Smooth muscle cell of the brain vasculature (primary cell): ENCODE measurements at places on chromosomes 6 and 20.

DNA sequence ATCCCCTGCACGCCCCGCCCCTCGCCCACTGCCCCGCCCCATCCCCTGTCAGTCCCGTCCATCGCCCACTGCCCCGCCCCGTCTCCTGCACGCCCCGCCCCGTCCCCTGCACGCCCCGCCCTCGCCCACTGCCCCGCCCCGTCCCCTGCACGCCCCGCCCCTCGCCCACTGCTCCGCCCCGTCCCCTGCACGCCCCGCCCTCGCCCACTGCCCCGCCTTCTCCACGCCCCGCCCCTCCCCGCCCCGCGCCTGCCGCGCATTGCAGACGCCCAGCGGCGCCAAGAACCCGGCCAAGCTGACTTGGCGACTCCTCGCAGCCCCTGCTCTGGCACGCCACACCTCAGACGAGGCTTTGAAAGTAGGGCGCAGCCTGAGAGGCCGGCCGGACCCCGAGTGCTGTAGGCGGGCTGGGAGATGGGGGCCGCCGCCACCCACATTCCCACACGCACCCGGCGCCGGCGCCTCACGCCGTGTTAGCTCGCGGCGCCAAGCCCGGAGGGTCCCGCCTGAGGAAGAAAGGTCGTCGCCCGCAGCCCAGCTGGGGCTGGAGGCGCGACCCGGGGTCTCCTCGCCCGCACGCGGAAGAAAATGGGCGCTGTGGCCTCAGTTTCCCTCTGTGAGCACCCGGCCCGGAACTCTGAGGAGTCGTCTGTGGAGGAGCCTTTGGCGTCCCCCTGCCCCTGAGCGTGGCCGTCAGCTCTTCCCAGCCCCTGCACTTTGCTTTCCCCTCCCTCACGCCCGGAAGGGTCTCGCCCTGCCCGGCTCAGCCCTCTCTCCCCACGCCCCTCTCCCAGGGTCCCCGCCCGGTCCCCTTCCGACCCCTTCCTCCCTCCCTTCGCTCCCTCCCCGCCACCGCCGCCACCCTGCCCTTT, at the start of gene RAD21L1:
Gene RAD21L1 (plus strand): TSS at position 262 of the 872 bp plus-strand sequence. CDS start 2,410 bp downstream, outside the sequence.
- DNase-seq: peak; percentile 12

DNA sequence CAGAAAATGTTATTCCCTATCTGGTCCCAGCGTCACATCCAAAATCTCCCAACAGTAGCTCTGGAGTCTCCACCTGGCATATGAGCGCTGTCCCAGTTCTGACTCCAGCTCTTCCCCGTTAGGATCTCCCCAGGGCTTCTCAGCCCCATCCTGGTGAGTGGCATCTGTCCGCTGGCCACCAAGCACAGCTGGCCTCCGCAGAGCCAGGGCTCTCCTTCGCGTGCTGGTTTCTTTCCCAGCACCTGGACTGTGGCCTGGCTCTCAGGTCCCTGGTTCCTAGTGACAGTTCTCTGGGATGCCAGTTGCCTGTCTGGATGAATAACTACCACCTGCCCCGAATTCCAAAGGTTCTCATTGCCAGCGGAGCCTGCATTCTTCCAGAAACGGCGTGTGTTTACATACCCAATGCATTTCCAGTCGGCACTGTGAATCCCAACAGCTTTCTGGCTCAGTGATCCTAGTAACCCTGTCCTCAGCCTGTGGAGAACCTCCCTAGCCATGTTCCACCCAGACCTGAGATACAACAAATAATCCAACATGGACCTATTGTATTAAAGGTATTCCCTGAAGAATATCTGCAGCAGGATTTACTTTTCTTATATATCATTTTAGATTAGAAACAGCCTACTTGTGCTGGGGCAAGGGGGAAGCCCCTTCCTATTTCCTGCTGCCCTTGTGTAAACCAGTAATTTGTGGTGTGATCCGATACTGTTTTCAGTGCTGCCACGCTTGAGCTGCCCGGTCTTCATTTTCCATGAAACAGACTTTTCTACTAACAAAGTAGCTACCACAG, 69.9 kb upstream of the PDE10A start:
- DNase-seq: no peak

GRCh38 chr20:32111753-32112152, 2.2 kb downstream of the TM9SF4 start:
- DNase-seq: no peak

GRCh38 chr6:158545043-158545966, 14.6 kb upstream of the TMEM181 start:
- DNase-seq: no peak

DNA sequence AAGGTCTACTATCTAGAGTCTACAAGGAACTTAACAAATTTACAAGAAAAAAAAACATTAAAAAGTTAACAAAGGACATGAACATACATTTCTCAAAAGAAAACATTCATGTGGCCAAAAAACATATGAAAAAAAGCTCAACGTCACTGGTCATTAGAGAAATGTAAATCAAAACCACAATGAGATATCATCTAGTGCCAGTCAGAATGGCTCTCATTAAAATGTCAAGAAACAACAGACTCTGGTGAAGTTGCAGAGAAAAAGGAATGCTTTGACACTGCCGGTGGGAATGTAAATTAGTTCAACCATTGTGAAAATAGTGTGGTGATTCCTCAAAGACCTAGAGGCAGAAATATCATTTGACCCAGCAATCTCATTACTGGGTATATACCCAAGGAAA, 48.3 kb downstream of the OGFRL1 start:
- no peak for DNase-seq

DNA sequence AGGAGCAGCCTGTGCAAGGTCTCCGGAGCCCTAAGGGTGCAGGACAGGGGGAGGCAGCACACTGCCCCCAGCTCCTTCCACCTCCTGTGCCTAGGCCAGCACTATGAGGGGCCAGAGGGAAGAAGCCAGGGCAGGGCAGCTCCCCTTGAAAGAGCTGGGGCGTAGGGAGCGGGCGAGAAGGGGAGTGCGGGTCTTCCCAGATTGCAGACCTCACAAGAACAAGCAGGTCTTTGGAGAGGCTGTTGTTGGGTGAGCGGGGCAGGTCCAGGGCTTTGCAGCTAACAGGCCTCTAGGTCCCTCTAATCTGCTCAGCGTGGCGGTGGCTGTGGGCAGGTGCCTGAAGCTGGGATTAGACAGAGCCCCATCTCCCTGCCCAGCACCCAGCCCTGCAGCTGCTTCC, 22.4 kb upstream of the CST1 start:
- no peak for DNase-seq

DNA sequence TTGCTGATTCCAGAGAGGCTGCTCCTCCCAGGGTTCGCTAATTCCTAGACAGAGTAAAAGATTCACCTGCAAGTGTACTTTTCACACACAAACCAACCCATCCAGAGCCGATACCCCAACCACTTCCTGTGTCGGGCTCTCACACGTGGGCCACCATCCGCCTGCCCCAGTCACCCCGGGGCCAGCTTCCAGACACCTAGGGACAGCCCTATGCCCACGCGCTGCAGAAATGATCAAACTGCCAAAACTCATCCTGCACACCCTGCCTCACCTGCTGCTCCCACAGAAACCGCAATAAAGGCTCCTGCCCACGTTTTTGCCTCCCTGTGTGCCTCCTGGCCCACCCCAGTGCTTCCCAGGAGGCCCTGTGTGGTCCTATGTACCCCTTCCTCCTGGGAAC, 59.5 kb downstream of the PSMG4 start:
- no peak for DNase-seq

DNA sequence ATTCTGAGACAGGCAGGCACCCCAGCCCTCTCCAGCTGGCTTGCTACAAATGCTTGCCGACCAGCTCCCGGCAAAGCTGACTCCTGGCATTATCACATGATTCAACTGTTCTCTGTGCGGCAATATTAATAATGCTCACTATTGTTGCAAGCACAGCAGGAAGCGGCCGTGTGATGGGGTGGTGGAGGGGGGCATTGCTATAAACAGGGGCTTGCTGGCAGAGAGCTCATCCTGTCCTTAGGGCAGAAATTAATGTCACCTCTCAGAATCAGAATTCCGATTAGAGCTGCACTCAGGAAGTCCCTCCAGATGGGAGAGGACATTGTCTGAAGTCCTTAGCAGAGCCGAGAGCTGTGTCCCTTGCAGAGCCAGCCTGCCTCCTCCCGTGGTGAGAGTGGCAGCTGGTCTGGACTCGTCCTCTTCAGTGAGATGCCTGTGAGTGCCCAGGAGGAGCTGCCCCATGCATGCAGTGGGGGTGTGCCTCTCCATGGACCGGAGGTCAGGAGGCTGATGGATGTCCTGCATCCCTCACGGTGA, 162.5 kb downstream of the CDH4 start:
- no peak for DNase-seq

DNA sequence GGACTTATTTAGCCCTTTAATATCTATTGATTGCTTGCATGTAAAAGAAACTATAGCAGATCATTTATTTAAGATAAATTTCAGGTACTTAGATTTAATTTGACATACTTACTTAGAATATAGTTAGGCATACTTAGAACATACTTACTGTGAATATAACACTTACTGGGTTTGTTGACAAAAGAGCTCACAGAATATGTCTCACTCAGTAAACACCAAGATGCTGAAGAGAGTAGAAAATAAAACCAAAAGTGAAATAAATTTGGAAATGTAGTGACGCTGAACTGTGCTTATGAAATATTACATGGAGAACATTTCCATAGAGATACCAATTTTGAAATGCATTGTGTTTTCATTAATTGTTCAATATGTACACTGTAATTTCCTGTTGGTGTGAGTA, 615.4 kb upstream of the MAN1A1 start:
- no peak for DNase-seq

GRCh38 chr20:10673176-10673841, 490 bp downstream of the JAG1 start:
- DNase-seq: no peak

DNA sequence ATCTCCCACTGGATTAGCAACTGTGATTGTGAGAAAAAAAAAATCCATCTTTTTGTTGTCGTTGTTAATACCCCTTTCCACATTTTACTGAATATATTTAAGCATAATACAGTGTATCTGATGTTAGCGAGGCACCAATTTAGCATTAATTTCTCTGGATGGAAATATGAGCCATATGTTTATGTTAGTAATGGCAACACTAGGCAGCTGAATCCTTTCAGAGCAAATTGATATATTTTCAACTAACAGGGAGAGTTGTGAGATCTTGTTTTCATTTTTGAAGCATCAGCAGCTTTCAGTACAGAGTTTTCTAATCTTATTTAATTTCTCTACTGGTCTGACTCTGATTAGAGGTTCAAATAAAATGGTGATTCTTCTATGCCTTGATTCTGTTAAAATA, 84.8 kb upstream of the HDAC2 start:
- DNase-seq: no peak

GRCh38 chr20:44210406-44211176, at the start of gene OSER1:
OSER1 (minus strand) TSS chr20:44210771; CDS start chr20:44206957, 3,814 bp downstream.
- peak; percentile 82 for DNase-seq

- DNase-seq: no peak
These were observed 167.9 kb downstream of the TFAP2C start for GRCh38 chr20:56797023-56797422.

DNA sequence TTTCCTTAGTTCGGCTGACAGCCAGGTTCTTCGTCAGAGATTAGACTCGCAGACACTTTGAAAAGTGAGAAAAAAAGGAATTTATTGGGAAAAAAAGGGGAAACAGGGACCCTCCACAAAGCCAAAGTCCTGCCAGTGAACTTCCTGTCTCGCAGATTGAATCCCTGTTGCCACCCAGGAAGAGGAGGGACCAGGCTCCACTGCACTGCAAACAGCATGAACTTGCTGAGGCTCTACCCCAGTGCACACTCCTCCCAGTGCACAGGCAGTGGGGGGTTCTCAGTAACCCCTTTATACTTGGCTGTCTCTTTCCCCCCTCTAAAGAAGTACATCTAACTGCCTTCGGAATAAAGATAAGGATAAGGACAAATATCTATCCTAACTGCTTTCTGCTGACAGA, 959.0 kb downstream of the GRIK2 start:
- DNase-seq: no peak

- no peak for DNase-seq
These were observed 608.4 kb downstream of the PTPRT start for GRCh38 chr20:42581311-42581710.

GRCh38 chr20:12764053-12764452, 244.7 kb upstream of the SPTLC3 start:
- no peak for DNase-seq

- DNase-seq: no peak
These were observed 432 bp downstream of the HSPA1L start for GRCh38 chr6:31814677-31815024.

DNA sequence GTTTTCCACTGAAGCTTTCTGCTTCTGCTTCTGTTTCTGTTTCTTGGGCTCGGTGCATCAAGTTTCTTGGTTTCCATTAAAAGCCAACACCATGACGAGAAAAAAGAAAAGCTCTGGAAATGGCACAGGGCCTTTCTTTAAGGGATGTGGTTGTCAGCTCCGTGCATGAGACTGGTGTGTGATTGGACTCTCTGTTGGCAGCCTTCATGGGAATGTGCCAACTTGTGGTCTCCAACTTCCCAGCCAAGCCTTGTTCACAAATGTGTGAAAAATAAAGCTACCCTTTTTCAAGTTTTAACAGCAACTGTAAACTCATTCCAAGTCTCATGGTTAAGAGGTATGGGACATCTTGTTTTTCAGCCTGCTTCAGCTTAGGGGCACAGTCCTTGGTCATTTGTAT, 68.7 kb upstream of the CST7 start:
- DNase-seq: no peak

- DNase-seq: no peak
These were observed 2.7 kb downstream of the CST9L start for GRCh38 chr20:23565503-23566045.

GRCh38 chr20:64193058-64193457, 28.8 kb downstream of the MYT1 start:
- no peak for DNase-seq

DNA sequence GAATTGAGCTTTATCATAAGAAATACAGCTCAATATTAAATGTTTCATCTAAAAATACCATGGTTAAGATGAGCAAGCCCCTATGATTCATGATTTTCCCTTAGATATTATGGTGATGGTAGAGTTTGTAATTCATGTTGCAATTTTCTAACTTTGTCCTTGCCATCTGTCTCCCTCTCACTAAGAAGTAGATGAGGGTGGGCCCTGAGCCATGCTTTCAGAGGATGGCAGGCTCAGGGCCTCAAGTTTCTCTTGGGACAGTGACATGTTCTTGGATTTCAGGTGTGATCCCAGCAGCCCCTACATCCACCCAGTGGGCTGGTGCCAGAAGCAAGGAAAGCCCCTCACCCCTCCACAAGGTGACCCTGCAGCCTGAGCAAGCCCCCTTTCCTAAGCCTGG, 25.6 kb downstream of the L3MBTL1 start:
- no peak for DNase-seq

DNA sequence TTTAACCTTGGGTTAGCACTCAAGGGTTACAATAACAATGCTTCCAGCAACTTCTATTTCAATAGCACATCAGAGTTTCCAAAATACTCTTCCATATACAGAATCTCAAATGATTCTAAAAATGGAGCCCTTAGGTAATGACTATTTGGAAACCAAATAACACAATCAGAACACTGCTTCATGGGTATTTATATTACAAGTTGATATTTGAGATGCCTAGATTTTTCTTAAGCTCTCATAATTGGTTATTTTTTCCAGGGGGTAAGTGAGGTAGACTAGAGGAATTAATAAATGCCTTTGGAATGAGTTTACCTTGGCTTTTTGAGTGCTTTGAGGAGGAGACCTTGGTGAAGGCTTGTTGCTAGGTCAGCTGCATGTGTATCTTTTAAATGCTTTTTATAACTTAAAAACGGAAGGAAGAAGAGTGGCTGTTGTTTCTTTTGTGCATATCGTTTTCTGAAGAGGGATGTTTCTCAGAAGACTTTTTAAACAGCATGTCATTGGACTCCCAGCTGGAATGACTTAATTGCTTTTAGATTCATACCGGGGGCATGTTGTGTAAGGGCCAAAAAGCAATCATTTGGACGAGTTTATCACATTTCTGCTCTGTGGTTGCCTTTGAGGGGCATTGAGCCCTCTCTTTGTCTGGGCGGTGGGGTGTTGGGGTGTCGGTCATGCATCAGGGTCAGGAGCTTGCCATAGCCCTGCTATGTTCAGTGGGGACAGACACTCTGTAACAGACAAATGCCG, 186.0 kb downstream of the DTNBP1 start:
- DNase-seq: no peak
